GM12892 (cell line): ENCODE measurements at places on chromosomes 5 and 9.

DNA sequence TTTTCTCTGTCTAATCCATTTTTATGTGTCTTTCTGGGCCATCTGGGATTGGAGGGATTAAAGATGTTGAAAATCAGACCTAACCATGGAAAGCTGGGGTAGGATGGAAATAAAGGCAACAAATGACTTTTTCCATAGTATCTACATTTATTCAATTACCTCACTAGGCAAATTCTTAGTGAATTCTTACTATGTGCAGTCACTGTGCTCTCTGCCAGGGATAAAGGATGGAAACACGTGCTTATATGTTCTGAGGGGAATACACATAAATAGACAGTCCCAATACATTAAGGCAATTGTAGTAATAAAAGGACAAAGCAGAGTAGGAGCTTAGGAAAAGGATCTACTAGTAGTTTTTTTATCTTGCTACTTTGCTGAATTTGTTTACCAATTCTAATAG is 214.2 kb downstream of the PRR16 start:
- no peak for DNase-seq

GRCh38 chr5:24633715-24634325 is 11.0 kb downstream of the CDH10 start:
- DNase-seq: no peak

DNA sequence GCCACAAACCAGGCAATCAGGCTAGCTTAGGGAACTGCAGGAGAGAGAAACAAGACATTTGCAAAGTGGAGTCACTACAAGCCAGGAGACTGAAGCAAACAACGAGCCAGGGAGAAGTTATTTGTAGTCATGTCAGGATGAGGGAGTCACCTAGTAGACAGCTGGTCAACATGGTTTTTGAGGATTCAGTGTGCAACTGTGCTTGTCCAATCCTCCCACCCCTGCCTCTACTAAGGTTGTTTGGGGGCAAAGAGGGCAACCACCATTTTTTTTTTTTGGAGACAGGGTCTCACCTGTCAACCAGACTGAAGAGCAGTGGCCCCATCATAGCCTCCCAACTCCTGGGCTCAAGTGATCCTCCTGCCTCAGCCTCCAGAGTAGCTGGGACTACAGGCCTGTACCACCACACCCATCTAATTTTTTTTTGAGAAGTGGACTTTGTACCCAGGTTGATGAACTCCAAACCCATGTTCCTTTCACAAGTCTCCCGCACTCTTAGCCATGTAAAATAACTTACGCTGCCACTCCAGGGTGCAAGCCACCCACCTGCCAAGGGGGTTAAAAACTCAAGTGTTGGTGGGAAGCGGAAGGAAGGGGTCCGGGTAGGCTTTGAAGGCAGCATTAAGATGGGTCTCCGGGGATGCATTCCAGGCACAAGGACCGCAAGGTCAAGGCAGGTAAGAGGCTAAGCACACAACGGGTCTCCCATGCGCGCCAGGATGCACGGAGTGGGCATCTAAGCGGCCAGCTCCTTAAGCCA is 995 bp downstream of the RPL35 start:
- DNase-seq: no peak

- peak; percentile 46 for DNase-seq
Observed at GRCh38 chr5:140632366-140633020, 482 bp downstream of the CD14 start.

DNA sequence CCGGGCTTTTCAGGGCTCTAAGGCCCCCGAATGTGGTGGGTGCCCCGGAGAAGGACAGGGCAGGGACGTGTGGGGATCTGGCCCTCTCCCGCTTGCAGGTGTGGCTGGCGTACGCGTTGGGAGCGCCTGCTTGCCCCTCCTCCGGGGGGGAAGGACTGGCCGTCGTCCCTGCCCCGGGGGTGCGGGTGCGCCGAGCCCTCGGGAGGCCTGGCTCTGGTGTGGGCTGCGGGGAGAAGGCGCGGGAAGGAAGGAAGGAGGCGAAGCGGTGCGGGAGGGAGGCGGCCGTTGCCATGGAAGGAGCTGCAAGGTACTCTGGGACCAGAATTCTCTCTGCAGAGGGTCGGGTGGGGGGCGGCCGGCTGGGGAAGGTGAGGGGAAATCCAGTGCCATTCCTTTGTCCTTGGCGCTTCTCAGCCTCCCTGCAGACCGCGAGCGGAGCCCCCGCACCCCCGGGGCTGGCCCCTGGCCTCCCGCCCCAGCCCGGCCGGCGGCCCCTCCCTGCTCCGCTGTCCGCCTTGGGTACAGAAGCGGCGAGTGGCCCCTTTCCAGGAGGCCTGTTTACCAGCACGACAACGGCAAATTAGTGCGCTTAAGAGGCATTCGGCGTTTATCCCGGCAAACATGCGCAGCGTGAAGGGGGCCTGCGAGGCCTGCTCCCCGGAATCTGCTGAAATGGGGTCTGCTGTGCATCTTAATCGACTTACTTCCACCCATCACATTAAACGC is 67.1 kb upstream of the UNC5A start:
- no peak for DNase-seq

- no peak for DNase-seq
Observed at GRCh38 chr9:35675732-35676392, 2.1 kb downstream of the CA9 start.

GRCh38 chr5:142432961-142433360 is 108.1 kb upstream of the SPRY4 start:
- no peak for DNase-seq

DNA sequence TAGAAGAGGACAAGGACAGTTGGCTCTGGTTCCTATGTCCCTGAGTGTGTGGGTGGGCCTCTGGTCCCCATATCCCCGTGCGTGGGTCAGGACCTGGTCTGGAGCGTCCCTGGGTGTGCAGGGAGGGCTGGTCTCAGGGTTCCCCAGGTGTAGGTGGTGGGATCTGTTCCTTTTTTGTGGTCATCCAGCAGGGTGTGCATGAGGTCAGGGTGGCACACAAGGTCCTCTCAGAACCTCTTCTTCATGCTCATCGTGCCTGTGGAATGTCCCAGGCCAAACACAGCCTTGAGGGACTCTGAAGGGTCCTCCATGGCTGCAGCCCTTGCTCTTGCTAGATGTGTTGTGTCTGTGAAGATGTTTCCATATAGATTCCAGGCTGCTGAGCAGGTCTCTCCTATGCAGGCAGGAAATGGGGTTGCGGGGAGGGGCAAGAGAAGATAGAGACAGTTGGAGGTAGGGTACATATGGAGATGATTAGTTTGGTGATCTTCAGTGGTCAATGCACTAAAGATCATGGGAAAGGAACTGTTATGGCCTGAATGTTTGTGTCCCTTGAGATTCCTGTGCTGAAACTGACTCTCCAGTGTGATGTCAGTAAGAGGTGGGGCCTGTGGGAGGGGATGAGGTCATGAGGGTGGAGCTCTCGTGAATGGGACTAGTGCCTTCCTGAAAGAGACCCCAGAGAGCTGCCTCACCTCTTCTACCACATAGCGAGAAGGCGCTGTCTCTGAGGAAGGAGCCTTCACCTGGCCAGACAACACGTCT is 53.1 kb downstream of the NXNL2 start:
- no peak for DNase-seq

GRCh38 chr9:137668203-137668602 is 49.4 kb downstream of the EHMT1 start:
- DNase-seq: no peak

DNA sequence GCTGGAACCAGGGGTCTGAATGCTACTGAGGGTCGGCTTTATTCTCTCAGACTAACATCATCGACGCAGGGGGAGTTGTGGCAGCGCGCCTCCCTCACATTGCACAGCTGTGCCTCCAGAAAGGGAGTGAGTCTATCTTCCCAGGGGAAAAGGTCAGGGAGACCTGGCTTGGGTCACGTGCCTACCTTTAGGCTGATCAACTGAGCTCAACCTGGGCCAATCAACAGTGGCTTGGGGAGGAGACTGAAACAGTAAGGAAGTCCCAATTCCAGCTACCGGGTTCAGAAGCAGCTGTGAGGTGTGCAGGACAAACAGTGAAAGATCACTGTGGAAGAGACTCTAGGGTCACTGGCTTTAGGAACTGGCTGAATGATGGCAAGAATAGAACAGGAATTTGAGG is 14.3 kb downstream of the SNX30 start:
- no peak for DNase-seq

GRCh38 chr9:116366241-116366640 is 212.7 kb downstream of the PAPPA start:
- DNase-seq: no peak

DNA sequence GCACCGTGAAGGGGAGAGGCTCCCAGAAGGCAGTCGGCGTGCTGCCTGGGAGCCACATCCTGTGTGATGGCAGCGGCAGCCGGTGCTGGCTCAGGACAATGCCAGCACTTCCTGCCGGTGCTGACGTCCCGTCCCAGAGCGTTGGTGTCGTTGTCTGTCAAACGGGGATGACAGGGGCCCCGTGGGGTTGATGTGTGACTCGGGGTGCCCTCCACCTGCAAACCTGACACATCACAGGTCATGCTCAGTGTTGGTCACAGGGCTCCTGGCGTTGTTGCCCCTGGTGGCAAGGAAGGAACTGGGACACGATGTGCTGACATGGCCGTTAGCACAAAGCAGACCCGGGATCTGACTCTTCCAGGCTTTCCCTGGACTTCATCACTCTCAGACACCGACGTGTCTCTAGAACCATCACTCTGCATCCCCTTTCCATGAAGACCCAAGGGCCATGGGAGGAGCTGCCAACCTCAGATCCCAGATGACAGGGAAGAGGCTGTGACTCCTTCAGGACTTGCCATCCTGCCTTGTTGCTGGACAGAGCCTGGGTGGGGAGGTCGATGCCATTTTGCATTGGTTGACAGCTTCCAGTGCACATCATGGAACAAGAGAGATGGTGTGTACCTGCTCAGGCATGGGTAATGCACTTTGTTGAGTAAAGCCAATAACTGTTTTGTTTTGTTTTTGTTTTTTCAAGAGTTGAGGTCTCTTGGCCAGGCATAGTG is 21.5 kb downstream of the PLPP7 start:
- DNase-seq: no peak

DNA sequence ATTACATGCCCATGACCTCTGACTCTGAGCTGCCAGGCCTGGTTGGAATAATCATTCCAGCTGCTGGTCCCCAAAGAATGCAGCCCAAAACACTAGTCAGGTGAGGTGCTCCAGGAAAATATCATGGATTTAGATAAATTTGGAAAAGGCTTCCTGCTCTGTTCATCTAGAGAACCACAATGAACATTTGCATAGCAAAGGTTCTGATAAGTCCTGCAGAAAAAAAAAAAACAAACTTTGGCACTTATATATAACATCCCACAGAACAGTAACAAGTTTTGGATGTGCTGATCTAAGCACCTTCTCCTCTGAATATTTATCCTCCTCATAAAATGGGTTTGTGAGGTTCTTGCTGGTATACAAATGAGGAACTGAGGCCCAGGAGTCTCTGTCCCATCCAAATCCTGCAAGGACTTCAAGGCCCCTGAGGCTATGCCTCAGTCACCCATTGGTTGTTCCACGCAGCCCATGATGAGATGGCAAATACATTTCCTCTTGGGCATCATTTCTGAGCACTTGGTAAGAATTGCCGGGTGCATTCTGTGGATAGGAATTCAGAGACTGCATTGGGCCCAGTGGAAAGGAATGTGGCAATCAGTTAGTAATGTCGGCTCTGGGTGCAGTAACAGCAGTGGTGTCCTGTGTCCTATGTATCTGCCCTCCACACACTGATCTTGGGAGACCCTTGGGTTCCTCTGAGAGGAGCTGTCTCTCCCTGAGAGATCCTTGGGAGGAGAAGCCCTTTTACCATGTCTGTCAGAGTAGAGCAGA is 73.4 kb upstream of the ASS1 start:
- DNase-seq: no peak

DNA sequence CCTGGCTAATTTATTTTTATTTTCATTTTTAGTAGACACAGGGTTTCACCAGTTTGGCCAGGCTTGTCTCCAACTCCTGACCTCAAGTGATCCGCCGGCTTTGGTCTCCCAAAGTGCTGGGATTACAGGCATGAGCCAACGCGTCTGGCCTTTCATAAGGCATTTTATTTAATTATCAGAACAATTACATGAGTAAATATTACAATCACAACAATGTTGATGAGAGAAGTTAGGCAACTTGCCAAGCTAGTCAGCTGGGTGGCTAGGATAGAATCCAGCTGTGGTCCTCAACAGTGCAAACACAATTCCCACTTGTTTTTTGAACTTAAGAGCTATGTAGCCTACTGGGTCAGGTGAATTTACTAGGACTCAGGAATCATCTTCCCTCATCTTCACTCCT is 22.0 kb downstream of the C9orf57 start:
- DNase-seq: no peak

DNA sequence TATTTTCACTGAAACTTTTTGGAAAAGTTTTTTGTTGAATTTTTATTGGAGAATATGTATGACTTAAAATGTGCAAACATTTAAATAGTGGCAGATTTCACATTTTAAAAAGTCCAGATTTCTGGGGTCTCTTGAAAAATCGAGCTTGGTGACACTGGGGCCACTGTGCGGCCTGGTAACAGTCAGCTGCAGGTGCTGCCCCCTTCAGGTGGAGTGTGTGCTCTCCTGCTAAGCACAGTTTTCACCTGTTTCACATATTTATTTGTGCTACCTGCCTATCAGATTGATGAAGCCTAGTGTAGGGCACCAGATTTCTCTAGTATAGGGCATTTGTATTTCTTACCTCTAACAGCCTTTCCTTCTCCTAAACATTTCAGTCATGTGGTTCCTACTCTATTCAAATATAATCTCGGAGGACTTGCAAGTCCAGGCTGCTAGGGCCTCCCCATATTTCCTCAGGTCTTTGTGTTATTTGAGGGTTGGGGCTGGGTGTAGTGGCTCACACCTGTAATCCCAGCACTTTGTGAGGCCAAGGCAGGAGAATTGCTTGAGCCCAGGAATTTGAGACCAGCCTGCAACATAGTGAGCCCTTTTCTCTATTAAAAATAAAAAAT is 95.8 kb upstream of the KLF9 start:
- no peak for DNase-seq

DNA sequence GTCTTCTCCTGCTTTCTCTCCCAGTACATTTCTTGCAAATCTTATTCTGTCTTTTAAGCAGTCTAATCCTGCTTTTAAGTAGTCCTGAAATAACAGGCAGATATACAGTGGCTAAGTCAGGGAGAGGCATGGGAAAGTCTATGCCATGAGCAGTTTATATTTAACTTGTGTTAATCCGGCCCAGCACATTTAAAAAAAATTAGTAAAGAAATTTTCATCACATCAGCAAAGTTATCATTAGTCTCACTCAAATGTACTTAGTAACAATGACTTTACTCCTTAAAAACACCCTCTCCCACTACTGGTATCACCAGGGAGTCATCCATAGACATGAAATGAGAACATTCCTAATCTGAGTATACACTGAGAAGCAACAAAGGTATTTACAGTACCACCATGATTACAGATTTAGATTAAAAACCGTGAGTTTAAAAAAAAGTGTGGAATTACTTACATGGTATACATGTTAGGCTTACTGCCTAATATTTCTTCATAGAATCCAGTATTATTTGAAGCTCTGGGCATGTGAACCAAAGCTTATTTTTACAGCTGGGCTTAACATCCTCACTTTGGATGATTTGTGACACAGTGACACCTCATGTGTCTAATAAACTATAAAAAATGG is 75.9 kb upstream of the DAB2 start:
- no peak for DNase-seq

- no peak for DNase-seq
Observed at GRCh38 chr9:132797861-132798659, 80.0 kb downstream of the AK8 start.

GRCh38 chr9:72292256-72292682 is 72.7 kb downstream of the ZFAND5 start:
- DNase-seq: no peak
